ENCODE measurements at places on chromosomes 1 and 21. TPM values are rescaled to one million over a fixed set of nuclear protein-coding genes. Genes with fewer than 3 reads are reported as not detected.

GRCh38 chr1:245810789-245811337 is 656.1 kb downstream of the KIF26B start:
- DNase-seq = no peak

GRCh38 chr1:226735576-226735975 is 3.5 kb downstream of the ITPKB start:
- DNase-seq = no peak

DNA sequence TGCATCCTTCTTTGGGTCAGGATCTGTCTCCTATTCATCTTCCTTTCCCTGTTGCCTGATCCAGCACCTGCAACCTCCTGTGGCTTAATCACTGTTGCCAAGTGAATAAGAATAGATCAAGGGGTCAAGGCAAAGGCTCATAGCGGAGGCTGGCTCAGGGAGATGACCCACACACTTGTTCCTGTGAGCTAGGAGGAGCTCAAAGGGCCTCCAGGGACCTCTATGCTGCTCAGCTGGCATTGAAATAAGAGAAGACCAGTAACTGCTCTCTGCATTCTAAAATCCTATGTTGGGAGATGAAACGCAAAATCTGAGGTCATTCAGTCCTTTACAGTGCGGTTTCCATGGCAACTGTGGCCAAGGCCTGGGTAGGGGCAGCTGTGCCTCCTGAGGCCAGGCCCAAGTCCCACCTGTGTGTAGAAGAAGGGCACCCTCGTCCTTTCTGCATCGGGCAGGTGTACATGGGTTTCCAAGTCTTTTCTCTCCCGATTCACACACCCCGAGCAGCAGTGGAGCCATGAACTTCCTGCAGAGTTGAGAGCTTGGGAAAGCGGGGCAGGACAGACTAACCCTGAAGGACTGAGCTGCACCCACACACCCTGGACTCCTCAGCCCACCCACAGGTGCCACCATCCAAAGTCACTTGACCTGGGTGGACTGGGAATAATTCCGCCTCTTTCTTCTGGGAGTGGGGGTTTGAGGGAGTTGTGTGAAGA is 27.8 kb upstream of the STUM start:
- DNase-seq = peak; percentile 9

GRCh38 chr1:57850176-57850940 is 426.5 kb upstream of the DAB1 start:
- no peak for DNase-seq

DNA sequence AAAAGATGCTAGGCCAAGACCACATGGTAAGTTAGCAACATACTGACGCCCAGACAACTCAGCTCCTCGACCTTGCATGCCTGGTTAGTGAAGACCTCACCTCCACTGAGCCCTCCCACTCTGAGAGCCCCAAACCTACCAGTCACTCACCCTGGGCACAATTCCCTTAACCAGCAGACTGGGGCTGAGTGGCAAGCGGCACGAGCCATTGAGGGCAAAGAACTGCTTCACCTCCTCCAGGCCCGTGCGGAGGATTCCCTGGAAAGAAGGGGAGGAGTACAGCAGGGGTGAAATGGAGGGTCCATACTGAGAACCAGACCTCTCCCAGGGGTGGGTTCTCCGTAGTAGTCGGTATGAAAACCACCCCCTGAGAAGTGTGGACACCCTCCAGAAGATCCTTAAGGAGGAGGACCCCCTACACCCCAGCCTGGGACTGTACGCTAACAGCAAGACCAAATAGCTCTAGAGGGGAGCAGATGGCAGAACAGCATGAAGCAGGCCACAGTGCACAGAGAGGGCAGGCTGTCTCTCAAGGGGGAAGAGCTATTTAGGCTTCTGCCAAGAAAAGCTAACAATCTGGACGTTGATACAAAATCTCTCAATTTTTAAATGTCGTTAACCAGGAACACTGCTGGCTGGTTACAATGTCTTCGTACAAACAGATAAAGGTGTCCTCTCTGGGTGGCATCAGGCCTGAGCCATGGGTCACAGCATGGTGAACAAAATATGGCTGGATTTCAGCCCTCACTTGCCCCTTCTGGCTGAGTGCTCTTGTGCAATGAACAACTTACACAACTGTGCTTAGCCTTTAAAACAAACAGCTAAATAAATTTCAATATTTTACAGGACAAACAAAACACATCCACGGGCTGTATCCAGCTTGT is 31.0 kb upstream of the PPP1R15B start:
- no peak for DNase-seq

The ADGRL4 gene
- 0.31 TPM for total RNA-seq

The KRTAP19-1 gene
- not detected for total RNA-seq

The KCNE2 gene
- total RNA-seq = not detected

The PRMT6 gene
- total RNA-seq = 40.3 TPM

All from neural progenitor cell (in vitro differentiated cells).